Stimulated activated CD4-positive, alpha-beta T cell treated with anti-CD3 and anti-CD28 coated beads, Interleukin-2, amount 100 ng/mL, for 48 hours (primary cell): ENCODE measurements at places on chromosomes 4 and X.

DNA sequence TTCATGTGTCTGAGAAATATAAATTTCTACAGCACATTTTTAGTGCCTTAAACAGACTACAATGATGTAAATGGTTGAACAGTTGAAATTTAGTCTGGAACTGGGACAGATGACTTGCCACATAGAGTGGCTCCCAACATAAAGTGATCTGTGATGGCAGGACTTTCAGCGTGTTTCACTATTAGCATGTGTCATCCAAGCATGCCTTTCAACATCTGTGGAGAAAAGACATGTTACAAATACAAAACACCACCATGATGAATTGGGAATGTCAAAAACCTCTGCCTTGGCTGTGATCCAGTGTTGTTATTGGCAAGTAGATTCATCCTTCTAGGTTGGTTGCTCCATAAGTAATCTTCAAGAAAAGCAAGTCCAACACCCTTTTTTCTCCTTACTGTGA, 348.7 kb downstream of the MAPK10 start:
- no peak for DNase-seq

DNA sequence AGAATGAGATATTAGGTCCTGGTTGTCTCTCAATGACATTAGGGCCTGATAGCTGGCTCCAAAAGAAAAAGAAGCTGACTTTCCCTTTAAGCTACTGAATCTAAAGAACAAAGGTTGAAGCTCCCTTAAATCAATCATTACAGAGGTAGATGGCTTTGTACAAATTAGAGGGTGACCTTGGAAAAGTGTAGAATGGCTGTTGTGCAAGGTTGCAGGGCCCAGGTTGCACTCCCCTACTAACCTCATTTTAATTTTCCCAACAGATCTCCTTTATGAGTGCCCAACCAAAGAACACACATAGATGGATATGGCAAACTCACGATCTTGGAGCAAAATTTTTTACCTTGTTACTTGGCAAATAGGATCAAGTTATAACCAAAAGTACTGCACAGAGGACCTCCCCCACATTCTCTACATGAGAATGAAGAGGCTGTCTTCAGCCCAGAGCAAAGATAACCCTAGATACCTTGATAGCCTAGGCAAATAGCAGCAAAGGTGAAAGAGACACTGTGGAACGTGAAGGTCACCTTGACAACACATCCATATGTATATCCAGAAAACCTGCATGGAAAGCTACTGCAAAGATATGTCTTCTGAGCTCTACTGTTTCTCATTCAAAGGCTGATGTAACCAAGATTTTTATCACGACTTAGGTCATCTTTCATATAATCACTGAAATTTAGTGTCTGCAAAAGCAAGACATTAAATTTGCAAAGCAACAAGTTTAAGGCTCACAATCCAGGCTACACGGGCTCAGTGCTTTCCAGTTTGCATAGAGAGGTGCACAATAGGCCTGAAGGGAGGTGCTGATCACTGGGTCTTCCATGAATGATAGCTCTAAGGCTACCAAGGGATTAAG, 23.0 kb downstream of the KLB start:
- no peak for DNase-seq

GRCh38 chr4:122783301-122784215, 43.1 kb upstream of the FGF2 start:
- no peak for DNase-seq

- DNase-seq = no peak
Measured at GRCh38 chr4:7995135-7995534, 55.5 kb upstream of the AFAP1 start.

GRCh38 chrX:149205937-149206336, 299.2 kb downstream of the IDS start:
- no peak for DNase-seq

- DNase-seq = no peak
Measured at GRCh38 chr4:52841682-52842456, 20.2 kb upstream of the RASL11B start.

GRCh38 chrX:357035-357692, 29.5 kb downstream of the PPP2R3B start:
- no peak for DNase-seq

DNA sequence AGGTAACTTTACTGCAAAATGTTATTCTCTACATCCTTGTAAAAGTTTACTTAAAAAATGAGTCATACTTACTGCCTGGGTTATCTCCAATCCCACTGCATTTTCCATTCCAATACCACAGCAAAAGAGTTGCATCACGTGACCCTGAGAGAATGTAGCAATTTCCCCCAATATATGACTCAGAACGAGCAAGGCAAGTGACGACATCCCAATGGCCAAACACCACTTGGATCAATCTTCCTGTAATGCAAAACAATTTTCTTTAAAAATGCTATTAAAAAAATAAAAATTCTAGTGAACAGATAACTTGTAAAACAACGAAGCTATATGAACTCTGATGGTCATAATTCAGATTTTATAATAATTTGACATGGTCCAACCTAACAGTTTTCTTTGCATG, 224.3 kb downstream of the DCLK2 start:
- DNase-seq = peak; percentile 35

DNA sequence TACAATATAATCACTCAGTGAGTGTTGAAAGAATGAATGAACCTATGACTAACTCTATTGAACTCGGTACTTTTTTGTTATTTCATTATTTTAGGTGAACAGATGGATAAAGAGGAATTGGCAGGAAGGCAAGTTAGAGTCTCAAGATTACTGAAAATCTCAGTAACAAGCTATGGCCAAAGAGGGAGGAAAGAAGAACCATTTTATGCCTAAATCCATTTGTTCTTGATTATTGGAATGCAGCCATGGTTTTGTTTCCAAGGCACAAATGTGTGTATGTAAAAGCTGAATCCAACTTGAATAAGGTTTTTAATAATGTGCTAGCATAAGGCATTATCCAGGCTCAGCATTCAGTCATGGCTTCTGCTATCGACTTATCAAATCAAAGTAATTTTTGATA, 196.4 kb downstream of the DTHD1 start:
- no peak for DNase-seq

GRCh38 chr4:182206266-182206665, 36.9 kb upstream of the TENM3 start:
- no peak for DNase-seq

DNA sequence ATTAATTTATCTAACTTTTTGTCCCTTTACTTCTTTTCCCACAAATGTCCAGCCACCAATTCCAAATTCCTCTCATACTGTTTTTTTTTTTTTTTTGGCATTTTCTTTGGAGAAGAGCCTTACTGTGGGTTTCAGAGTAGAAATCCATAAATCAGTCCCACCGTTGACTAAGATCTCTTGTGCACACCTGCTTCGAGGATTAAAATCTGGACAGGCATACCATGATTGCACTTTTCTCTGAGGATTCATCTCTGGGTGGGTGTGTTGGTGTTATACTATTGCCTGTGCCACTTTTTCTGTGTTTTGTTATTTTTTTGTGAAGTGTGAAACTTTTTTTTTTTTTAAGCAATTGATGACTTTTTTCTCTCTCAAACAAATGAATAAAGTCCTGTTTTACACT, 13.2 kb downstream of the PRDM8 start:
- no peak for DNase-seq

GRCh38 chr4:172666711-172667368, 501.8 kb upstream of the GALNT7 start:
- DNase-seq = no peak

DNA sequence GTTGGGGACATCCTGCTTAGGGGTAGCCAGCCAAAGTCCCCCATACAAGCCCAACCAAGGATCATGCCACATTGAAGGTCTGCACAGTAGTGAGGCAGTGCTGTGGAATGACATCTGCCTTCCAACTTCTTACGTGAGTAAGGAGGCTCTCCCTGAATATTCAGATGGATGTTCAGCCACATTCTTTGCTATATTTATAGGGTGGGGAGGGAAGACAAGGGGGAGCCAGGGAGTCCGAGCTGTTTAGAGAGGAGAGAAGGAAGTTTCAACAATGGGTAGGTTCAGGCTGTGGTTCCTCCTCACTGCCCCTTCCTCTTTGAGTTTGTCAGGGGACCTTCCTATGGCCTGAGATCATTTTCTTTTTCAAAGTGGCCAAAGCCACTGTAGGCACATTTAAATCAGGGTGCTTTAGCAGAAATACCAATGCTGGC, 29.8 kb downstream of the MSN start:
- DNase-seq = no peak

DNA sequence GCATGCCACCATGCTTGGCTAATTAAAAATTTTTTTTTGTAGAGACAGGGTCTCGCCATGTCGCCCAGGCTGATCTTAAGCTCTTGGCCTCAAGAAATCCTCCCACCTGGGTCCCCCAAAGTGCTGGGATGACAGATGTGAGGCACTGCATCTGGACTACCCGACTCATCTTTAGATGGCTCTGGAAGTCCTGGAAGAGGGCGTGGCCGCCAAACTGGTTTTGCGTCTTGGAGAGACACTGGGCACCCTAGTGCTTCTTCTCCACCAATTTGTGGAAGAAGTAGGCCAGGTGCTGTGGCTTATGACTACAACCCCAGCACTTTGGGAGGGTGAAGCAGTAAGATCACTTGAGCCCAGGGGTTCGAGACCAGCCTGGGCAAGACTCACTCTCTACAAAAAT, 47.6 kb downstream of the HOPX start:
- no peak for DNase-seq

DNA sequence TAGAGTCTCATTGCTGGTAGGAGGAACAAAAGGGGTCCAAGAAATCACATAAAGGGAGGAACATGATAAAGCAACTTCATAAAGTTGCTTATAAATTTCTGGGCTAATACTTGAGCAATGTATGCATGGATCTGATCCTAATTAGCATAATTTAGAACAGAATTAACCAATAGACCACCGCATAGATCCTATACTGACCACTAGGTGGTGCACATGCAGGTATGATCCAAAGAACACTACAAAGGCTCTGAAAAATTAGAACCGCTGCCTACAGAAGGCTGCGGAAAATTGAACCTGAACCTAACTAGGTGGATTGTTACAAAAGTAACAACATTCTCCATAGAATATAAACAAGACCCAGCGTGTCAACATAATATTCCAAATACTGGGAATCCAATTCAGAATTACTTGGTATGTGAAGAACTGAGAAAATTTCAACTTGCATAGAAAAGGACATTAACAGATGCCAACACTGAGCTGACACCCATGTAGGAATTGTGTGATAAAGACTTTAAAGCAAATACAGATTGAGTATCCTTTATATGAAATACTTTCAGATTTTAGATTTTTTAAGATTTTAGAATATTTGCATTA, 23.3 kb downstream of the BRCC3 start:
- DNase-seq = no peak

GRCh38 chrX:153693216-153694086, 5.7 kb downstream of the SLC6A8 start:
- no peak for DNase-seq

DNA sequence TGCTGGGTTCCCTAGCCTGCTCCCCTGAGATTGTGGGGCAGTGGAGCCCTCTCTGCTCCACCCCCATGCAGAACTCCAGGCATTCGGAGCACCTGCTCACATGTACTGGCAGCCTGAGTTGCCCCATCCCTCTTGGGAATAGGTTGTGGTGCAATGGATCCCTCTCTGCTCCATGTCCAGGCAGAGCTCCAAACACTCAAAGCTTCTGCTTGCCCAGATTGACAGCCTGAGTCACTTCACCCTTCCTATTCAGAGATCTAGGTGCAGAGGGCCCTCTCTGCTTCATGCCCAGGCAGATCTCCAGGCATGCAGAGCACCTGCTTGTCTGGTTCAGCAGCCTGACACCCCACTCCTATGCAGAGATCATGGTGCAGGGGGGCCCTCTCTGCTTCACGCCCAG, 18.6 kb upstream of the TEX13B start:
- DNase-seq = no peak

GRCh38 chr4:2132438-2132837, 73.3 kb downstream of the NAT8L start:
- no peak for DNase-seq

GRCh38 chr4:23245203-23245832, 552.6 kb downstream of the GBA3 start:
- no peak for DNase-seq

- no peak for DNase-seq
Measured at GRCh38 chr4:27006646-27007045, 146.0 kb downstream of the STIM2 start.

DNA sequence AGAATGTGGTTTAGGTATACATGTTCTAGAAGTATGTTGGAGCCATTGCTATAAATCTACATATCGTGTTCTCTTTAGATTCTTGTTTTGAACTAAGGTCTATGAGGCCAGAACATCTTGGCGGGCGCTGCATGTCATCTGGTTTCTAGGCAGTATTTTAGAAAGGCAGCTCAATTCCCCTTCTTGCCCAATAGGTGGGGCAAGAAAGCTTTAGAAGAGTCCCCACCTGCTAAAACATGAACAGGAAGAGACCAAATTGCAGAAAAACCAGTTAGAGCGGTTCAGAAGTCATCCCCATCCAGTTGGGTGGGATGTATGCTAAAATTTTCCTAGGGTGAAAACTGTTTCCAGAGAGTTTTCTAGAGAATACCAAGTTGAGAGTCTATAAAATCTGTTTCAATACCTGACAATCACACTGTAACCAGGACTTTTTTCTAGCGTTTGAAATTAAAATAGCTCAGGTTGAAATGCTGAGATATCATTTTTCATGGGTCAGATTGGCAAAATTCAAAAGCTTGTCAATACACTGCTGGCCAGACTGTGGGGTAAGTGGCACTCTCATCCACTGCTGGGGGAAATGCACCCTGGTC, 17.5 kb upstream of the SH3KBP1 start:
- DNase-seq = no peak

GRCh38 chrX:82029571-82030218, 827.8 kb downstream of the SH3BGRL start:
- no peak for DNase-seq

DNA sequence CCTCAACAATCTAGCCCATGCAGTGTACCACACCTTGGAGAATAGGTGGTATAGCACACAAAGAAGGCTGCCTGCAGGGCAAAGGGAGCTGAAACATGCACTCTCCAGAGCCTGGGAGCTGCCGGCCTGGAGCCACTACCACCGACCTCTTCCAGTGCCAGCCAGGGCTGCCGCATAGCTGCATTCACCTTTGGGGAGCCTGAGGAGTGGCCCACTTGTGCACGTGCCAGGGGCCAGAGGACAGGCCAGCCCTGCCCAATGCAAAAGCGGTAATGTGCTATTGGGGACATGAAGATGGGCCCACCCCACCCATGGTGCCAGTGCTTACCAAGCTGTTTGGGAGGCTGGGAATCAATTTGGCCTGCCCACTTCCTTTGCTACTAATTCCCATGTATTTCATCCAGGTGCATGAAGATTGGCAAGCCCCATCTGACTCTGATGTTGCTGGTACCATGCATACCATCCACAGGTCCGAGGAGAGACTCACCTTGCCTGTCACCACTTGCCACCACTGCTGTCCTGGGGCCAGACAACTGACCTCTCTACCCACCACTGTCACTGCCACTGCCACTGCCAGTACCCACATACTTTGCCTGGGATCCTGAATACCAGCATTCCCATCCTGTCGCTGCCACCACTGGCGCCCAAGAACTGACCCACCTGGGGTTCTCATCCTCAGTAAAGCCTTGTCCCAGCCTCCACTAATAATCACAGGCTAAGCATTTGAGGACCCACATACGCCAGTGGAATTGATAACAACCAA, 506.9 kb downstream of the MAGEB5 start:
- DNase-seq = no peak
